ENCODE measurements at places on chromosomes 4 and X. TPM values are rescaled to one million over a fixed set of nuclear protein-coding genes. Genes with fewer than 3 reads are reported as not detected.
A peak's percentile ranks its signal among the peaks of the same experiment; 100 is the strongest.

GRCh38 chr4:92658318-92658717, 354.6 kb downstream of the GRID2 start:
- no peak for DNase-seq
- H3K27me3 ChIP-seq = no peaks in the 10 kb centered on the region
- H3K27ac ChIP-seq = no peak overlapping the region
- H3K36me3 ChIP-seq = no peaks in the 10 kb centered on the region
- no peaks in the 10 kb centered on the region for H3K4me1 ChIP-seq
- no peak overlapping the region for H3K4me3 ChIP-seq

- H3K27me3 ChIP-seq = no peaks in the 10 kb centered on the region
- DNase-seq = no peak
- H3K36me3 ChIP-seq = no peaks in the 10 kb centered on the region
- no peak overlapping the region for H3K27ac ChIP-seq
These were observed 21.5 kb downstream of the DNAAF6 start for GRCh38 chrX:107227780-107228485.

DNA sequence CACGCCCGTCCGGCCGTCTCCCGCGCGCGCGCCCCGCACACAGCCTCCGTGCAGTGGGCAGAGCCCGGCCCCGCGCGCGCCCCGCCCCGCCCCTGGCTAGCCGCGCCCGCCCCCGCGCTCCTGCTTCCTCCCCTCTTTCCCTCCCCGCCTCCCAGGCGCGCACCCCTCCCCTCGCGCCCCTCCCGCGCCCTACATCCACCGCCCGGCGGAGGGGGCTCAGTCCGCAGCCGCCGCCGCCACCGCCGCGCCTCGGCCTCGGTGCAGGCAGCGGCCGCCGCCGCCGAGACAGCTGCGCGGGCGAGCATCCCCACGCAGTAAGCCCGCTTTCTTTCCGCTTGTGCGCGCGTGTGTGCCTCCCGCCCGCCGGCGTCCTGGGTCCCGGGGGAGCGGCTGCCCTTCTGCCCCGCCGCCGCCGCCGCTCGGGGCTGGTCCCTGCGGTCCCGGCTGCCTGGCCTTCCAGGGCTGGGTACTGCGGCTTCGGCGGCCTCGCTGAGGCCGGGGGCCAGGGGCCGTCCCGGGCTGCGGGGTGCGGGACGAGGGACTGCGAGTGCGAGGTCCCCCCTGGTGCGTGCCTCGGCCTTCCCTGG, at the start of gene FHL1:
Gene FHL1, plus strand, starts transcription at position 219 of the 587 bp plus-strand sequence.
- no peaks in the 10 kb centered on the region for H3K36me3 ChIP-seq
- H3K4me1 ChIP-seq = no peaks in the 10 kb centered on the region
- peak within 1 kb of the TSS; percentile 72 for H3K27ac ChIP-seq
- peak within 1 kb of the TSS; percentile 78 for H3K4me3 ChIP-seq

DNA sequence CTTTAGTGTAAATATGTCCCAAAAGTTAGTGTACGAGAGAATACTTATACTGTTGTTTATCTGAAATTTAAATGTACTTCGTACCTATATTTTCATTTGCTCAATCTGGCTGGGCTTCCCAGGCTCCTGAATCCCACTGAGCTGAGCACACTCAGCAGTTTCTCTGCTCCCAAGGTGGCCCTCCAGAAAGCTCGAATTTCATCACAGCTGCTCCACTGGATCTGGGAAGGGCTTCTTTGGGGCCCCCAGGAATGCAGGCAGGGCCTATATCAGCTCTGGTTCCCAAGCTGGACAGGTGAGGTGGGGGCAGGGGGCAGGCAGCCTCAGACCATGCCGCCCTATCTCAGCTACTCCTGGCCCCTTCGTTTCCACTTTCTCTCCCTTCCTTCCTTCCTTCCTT, 1.5 kb upstream of the FATE1 start:
- H3K27me3 ChIP-seq = peaks cover 29% of the 10 kb centered on the region
- no peak for DNase-seq
- H3K27ac ChIP-seq = no peak overlapping the region
- no peaks in the 10 kb centered on the region for H3K4me1 ChIP-seq

Gene AFM
- not detected for total RNA-seq

Gene S100P
- total RNA-seq = not detected

Gene KLF8
- total RNA-seq = 25.4 TPM

All from breast epithelium (tissue), 4 donors.